ENCODE measurements at places on chromosomes 11 and 22.

GRCh38 chr22:25137577-25138525 is 61.8 kb upstream of the CRYBB3 start:
- no peak overlapping the region for H3K27ac ChIP-seq
- H3K4me3 ChIP-seq = no peak overlapping the region
- H3K36me3 ChIP-seq = peaks cover 12% of the 10 kb centered on the region
- H3K27me3 ChIP-seq = no peaks in the 10 kb centered on the region
- DNase-seq = no peak

DNA sequence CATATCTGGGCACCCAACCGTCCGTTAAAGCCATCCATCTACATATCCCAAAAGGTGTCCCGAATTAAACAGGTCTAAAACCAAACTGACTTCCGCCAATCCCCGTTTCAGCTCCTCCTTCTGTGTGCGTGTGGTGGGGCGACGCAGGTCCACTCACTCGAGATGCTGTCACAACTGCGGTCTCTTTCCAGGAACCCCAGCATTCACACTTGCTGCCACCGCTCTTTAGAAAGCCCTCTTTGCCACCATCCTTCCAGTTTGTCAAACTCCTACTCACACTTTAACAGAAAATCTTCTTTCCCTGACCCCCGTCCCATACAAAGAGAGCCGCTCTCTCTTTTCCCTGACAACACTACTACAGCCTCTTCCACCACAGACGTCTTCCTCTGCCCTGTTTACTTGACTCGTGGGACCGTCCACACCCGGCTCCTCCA is 467 bp downstream of the ESS2 start:
- peaks cover 23% of the 10 kb centered on the region for H3K4me1 ChIP-seq
- peak; percentile 49 for DNase-seq
- peak overlapping the region; percentile 98 for H3K4me3 ChIP-seq
- H3K36me3 ChIP-seq = peaks cover 47% of the 10 kb centered on the region
- H3K27ac ChIP-seq = peak overlapping the region; percentile 98

DNA sequence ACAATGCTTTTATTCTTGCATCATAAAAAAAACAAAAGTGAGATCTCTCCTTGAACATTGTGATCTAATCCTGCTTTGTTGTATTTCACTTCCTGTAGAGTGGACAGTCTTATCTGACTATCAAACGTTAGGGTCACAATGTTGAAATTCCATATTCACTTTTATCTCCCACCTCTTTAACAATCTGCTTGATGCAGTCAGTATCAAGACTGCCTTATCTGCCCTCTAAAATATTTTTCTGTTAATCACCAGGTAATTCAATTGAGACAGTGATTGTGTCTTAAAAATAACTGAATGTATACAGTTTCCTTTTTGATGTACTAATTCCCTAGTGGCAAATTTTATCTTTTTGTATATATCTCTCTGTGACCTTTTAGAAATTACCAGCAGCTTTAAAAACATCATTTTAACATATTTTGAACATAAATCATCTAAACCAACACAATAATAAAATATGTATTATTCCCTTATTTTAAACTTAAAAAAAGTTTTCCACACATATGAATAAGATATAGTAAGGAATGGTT is 143.1 kb upstream of the MPPED2 start:
- H3K27ac ChIP-seq = no peak overlapping the region
- no peak overlapping the region for H3K4me3 ChIP-seq
- no peaks in the 10 kb centered on the region for H3K36me3 ChIP-seq
- no peaks in the 10 kb centered on the region for H3K4me1 ChIP-seq
- no peaks in the 10 kb centered on the region for H3K27me3 ChIP-seq

GRCh38 chr11:57874981-57875380 is 113.4 kb downstream of the CTNND1 start:
- no peak overlapping the region for H3K27ac ChIP-seq
- no peaks in the 10 kb centered on the region for H3K4me1 ChIP-seq
- H3K27me3 ChIP-seq = peaks cover 9% of the 10 kb centered on the region
- DNase-seq = no peak
- H3K4me3 ChIP-seq = no peak overlapping the region

GRCh38 chr11:10608584-10608983 is 40.1 kb upstream of the LYVE1 start:
- peaks cover 37% of the 10 kb centered on the region for H3K27me3 ChIP-seq
- no peak for DNase-seq
- H3K36me3 ChIP-seq = no peaks in the 10 kb centered on the region
- H3K4me3 ChIP-seq = no peak overlapping the region
- H3K27ac ChIP-seq = no peak overlapping the region

DNA sequence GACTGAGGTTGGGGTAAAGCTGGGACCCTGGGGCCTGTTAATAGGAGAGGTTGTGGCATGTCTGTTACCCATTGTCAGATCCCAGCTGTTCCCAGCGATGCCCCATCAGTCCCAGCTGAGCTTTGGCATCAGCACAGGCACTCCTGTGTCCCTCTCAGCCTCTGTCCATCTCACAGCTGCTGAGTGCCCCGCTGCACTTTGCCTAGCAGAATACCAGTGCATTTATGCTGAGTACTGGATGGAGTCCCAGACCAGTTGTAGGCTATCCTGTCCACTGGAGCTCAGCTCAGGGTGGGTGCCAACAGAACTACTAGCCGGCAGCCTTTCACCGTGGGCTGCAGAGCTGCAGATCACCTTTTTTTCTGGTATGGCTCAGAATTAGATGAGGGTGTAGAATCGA is 9.9 kb downstream of the FXYD6 start:
- no peak overlapping the region for H3K27ac ChIP-seq
- DNase-seq = no peak
- no peaks in the 10 kb centered on the region for H3K36me3 ChIP-seq
- no peaks in the 10 kb centered on the region for H3K27me3 ChIP-seq
- H3K4me3 ChIP-seq = no peak overlapping the region
- H3K4me1 ChIP-seq = peaks cover 1% of the 10 kb centered on the region

- H3K4me1 ChIP-seq = no peaks in the 10 kb centered on the region
- H3K36me3 ChIP-seq = no peaks in the 10 kb centered on the region
- no peak overlapping the region for H3K27ac ChIP-seq
- DNase-seq = no peak
- H3K27me3 ChIP-seq = no peaks in the 10 kb centered on the region
Observed at GRCh38 chr11:126489836-126490660, 134.6 kb downstream of the ST3GAL4 start.

DNA sequence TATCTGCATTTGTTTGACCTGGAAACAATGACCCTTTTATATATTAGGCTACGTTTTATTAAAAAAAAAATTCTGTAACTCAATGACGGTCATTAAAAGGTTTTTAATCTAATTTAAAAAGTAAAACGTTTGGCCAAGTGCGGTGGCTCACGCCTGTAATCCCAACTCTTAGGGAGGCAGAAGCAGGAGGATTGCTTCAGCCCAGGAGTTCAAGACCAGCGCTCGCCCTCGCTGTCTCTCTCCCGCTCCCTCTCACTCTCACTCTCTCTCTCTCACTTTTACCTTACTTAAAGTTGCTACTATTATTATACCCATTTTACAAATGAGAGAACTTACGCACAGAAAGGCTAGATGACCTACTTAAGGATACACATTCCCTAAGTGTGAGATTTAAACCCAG is 814 bp upstream of the NARS2 start:
- H3K27me3 ChIP-seq = peaks cover 4% of the 10 kb centered on the region
- no peak for DNase-seq
- H3K4me3 ChIP-seq = peak overlapping the region; percentile 97
- peaks cover 34% of the 10 kb centered on the region for H3K4me1 ChIP-seq

GRCh38 chr11:70628855-70629844 is 230.8 kb downstream of the CTTN start:
- no peaks in the 10 kb centered on the region for H3K4me1 ChIP-seq
- H3K27me3 ChIP-seq = peaks cover 5% of the 10 kb centered on the region
- H3K4me3 ChIP-seq = no peak overlapping the region
- H3K36me3 ChIP-seq = no peaks in the 10 kb centered on the region
- no peak overlapping the region for H3K27ac ChIP-seq
- DNase-seq = no peak

DNA sequence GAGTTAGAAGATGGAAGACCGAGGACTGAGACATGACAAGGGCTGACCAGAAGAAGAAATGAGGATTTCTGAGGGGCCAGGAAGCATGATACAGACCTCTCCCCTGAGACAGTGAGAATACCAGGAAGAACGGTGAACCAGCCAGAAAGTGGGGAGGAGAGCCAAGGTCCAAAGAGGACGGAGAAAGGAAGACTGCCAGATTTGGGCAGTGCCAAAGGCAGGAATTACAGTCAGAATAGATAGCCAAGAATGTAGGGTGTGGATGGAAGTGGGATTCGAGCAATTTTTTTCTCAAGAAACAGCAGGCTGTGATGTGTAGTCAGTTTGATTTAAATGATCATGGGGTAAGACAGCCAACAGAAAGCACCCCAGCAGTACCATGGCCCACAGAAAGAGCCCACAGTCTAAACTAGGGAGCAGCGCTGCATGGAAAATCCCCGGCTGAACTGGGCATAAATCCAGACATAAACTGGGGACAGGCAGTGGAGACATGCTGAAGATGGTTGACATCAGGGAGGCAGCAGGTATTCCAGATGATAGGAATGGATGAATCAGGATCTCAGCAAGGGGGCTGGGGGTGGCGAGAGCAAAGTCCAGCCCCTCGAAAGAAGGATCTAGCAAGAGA is 67.3 kb upstream of the BARX2 start:
- no peak for DNase-seq
- H3K4me3 ChIP-seq = no peak overlapping the region
- H3K36me3 ChIP-seq = no peaks in the 10 kb centered on the region
- peaks cover 2% of the 10 kb centered on the region for H3K27me3 ChIP-seq
- no peaks in the 10 kb centered on the region for H3K4me1 ChIP-seq

DNA sequence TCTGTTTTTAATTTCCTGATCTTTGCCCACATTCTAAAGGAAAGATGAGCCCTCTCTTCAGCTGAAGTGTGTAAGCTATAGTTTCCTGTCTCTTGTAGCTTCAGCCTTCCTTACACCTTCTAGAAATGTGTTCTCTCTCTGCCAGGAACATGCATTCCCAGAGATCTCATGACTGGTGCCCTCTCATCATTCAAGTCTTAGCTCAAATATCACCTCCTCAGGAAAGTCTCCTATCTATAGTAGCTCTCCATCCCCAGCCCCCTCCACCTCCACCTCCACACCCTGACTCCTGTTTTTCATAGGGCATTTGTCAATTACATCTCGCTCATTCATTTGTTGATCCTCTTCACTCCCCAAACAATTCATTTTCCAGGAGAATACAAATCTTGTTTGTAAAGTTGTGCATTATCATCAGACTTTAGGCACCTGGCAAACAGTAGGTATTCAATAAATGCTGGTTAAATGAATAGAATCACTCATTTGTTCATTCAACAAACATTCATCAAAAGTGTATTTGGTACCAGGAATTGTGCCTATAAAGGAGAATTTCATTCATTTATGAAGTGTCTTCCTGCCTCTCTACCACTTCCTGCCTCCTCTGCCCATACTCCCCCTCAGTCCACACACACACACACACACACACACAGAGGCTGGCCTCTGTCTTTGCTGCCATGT is 160.3 kb downstream of the BBOX1 start:
- peaks cover 2% of the 10 kb centered on the region for H3K27me3 ChIP-seq
- H3K36me3 ChIP-seq = no peaks in the 10 kb centered on the region
- DNase-seq = no peak
- H3K27ac ChIP-seq = no peak overlapping the region

- H3K27me3 ChIP-seq = peaks cover 11% of the 10 kb centered on the region
- no peak within 1 kb of the TSS for H3K4me3 ChIP-seq
- H3K4me1 ChIP-seq = peaks cover 7% of the 10 kb centered on the region
- no peaks in the 10 kb centered on the region for H3K36me3 ChIP-seq
Observed at GRCh38 chr11:1834779-1835670, at the start of gene SYT8. Gene SYT8, plus strand, starts transcription at chr11:1834990. Its CDS starts 116 bp downstream, at chr11:1835106.

- no peaks in the 10 kb centered on the region for H3K36me3 ChIP-seq
- H3K27me3 ChIP-seq = no peaks in the 10 kb centered on the region
- no peak overlapping the region for H3K4me3 ChIP-seq
- H3K4me1 ChIP-seq = no peaks in the 10 kb centered on the region
Observed at GRCh38 chr22:44075670-44076069, 51.6 kb downstream of the PARVB start.

DNA sequence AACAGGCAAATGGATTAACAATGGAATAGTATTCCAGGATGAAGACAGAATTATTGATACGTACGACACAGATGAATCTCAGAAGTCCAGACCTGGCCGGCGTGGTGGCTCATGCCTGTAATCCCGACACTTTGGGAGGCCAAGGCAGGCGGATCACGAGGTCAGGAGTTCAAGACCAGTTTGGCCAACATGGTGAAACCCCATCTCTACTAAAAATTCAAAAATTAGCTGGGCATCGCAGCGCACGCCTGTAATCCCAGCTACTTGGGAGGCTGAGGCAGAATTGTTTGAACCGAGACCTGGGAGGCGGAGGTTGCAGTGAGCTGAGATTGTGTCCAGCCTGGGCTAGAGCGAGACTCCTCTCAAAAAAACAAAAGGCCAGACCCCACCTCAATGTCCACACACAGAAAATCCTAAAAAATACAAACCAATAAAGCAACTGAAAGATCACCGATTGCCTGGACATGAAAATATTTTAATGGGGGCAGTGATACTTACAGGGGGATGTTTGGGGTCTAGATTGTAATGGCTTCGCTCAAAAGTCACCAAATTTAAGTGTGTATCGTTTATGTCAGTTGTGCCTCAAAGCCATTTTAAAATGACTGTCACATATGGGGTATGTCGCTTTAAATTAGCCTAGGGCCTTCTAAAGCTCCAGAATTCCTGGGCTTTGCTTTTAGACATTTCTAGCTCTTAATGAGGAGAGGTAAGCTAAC is 3.8 kb downstream of the RPS25 start:
- H3K27ac ChIP-seq = peak overlapping the region; percentile 100
- H3K4me1 ChIP-seq = peaks cover 35% of the 10 kb centered on the region
- no peaks in the 10 kb centered on the region for H3K27me3 ChIP-seq
- H3K36me3 ChIP-seq = peaks cover 97% of the 10 kb centered on the region
- peak overlapping the region; percentile 12 for H3K4me3 ChIP-seq

- DNase-seq = no peak
- H3K27me3 ChIP-seq = peaks cover 3% of the 10 kb centered on the region
- no peaks in the 10 kb centered on the region for H3K36me3 ChIP-seq
- no peaks in the 10 kb centered on the region for H3K4me1 ChIP-seq
- H3K4me3 ChIP-seq = no peak overlapping the region
Observed at GRCh38 chr11:101705972-101706371, 122.2 kb upstream of the TRPC6 start.

GRCh38 chr11:13343931-13344717 is 66.5 kb downstream of the BMAL1 start:
- peak; percentile 73 for DNase-seq
- H3K4me3 ChIP-seq = no peak overlapping the region
- peaks cover 48% of the 10 kb centered on the region for H3K4me1 ChIP-seq
- peaks cover 14% of the 10 kb centered on the region for H3K36me3 ChIP-seq
- H3K27me3 ChIP-seq = no peaks in the 10 kb centered on the region
- peak overlapping the region; percentile 20 for H3K27ac ChIP-seq

- peak overlapping the region; percentile 64 for H3K4me3 ChIP-seq
- DNase-seq = peak; percentile 67
- no peak overlapping the region for H3K27ac ChIP-seq
- H3K27me3 ChIP-seq = peaks cover 24% of the 10 kb centered on the region
Observed at GRCh38 chr11:63769042-63769713, 603 bp upstream of the ZFTA start.

- no peak overlapping the region for H3K27ac ChIP-seq
- no peak overlapping the region for H3K4me3 ChIP-seq
- DNase-seq = no peak
- peaks cover 97% of the 10 kb centered on the region for H3K36me3 ChIP-seq
- no peaks in the 10 kb centered on the region for H3K27me3 ChIP-seq
- H3K4me1 ChIP-seq = no peaks in the 10 kb centered on the region
Observed at GRCh38 chr11:121613724-121614123, 161.0 kb upstream of the SORL1-AS1 start.

Measured in activated T-cell treated with anti-CD3 and anti-CD28 coated beads, Interleukin-2, amount 50 U/mL, for 24 hours (primary cell).